CD8-positive, alpha-beta T cell (primary cell): ENCODE measurements at places on chromosomes 5 and 9. TPM values are rescaled to one million over a fixed set of nuclear protein-coding genes. Genes with fewer than 3 reads are reported as not detected.

- no peak for DNase-seq
These were observed 32.6 kb upstream of the NPR3 start for GRCh38 chr5:32678472-32678871.

DNA sequence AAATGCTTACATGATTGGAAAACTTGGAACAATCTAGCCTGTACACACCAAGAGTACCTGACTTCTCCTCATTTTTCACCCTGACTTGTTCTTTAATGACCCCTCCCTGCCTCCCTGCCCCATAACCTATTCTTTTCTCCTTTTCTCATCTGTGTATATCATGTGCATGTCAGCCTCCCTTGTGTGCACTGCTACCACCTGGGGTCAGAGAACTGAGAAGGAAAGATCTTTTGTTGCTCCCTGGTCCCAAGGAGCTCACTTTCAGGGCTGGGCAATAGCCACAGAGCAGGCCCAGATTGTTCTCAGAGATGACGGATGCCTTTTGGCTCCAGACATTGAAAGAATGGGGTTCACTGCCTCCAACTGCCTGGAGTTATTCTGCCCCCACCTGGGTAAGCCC is 5.1 kb downstream of the MAP1B start:
- DNase-seq, result no peak

GRCh38 chr5:157747173-157747740 is 3.7 kb downstream of the LSM11 start:
- no peak for DNase-seq

Gene WDR38
- not detected for total RNA-seq
